GM12878 (cell line): ENCODE measurements at places on chromosomes 7 and 10. TPM values are rescaled to one million over a fixed set of nuclear protein-coding genes. Genes with fewer than 3 reads are reported as not detected.
A peak's percentile ranks its signal among the peaks of the same experiment; 100 is the strongest.

The TAS2R3 gene
- not detected in 2 replicates for polyA plus RNA-seq

DNA sequence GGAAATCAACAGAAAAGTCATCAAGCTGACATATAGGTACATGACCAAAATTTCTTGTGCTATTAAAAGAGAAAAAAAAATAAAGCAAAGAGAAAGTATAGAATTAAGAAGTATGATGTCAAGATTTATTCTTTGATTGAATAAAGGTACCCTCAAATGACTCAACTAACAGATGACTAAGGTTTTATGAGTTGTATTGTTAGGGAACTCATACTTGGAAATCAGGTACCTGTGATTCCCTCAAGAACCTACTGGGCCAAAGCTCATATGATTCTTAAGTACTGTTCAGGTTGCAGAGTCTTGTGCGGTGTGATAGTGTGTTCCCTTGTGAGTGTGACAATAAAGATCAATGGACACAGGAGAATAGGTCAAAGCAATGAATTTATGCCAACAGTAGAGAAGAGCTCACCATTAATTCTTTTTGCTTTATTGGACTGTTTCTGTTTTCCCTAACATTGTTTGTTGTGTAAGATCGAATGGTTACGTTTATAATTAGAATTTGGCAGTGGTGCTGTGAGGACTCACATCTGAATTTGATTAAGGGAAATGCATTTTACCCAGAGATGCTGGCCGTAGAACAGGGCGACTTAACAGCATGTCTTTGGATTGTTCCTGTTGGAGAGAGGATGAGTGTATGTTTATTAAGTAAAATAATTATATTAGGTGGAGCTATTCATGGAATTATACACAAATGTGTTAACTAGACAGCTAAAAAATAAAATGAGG lies 293.2 kb upstream of the SEMA3D start:
- H3K27ac ChIP-seq: no peak overlapping the region
- no peaks in the 10 kb centered on the region for H3K27me3 ChIP-seq
- no peak overlapping the region for H3K4me3 ChIP-seq
- no peak for DNase-seq
- H3K4me1 ChIP-seq: no peaks in the 10 kb centered on the region

DNA sequence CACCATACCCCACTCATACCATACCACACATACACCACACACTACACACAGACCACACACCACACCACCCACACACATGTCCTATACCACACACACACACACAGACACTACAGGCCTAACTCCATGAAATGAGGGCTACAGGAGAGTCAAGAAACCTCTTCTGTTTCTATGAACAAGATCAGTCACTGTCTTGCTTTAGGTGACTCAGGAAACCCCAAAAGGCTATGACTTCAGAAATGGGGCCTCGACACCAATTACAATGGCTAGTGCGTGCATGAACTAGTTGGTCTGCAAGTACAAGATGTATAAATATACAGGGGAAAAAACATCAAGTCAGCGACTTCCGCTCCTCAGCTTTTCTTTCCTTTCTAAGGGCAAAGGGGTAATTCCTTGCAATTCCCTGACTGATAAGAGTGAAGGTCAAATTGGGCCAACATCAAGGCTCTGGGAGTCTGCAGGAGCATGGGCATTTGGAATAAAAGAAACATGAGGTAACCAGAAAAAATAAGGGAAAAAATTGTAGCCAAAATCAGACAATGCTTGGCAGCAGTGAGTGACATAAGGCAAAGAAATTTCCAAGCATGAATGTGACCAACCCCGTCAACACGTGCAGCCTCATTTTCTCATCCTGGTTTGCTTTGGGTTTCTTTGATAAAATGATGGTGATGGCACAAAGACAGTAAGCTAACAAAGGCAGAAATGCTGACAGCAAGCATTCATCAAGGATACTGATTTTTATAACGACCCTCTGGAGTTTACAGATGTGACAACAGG lies 1.5 kb downstream of the PKD1L1 start:
- H3K27ac ChIP-seq: no peak overlapping the region
- DNase-seq: no peak
- H3K36me3 ChIP-seq: no peaks in the 10 kb centered on the region
- no peak overlapping the region for H3K4me3 ChIP-seq

GRCh38 chr7:7122033-7122478 lies 60.3 kb upstream of the C1GALT1 start:
- H3K27ac ChIP-seq: no peak overlapping the region
- no peak for DNase-seq
- no peaks in the 10 kb centered on the region for H3K36me3 ChIP-seq
- no peak overlapping the region for H3K4me3 ChIP-seq
- no peaks in the 10 kb centered on the region for H3K4me1 ChIP-seq
- no peaks in the 10 kb centered on the region for H3K27me3 ChIP-seq

DNA sequence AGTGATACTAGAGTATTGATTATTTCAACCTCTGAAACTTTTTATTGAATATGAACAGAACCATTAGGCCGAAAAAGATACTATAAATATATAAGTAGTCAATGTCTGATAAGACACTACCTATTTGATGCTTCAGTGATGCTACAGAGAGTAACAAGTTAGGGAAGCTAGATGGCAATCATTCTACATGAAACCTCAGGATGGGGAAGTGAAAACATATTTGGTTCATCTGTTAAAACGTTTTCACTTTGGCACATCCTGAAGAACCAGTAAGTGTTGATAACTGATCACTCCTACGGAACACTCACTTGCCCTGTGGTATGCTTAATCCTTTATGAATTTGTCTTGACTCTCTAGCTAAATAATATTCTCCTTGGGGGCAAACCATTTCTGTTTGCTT lies 1064.9 kb downstream of the NXPH1 start:
- no peak overlapping the region for H3K27ac ChIP-seq
- no peaks in the 10 kb centered on the region for H3K4me1 ChIP-seq
- H3K27me3 ChIP-seq: no peaks in the 10 kb centered on the region
- H3K36me3 ChIP-seq: no peaks in the 10 kb centered on the region

The CNPY4 gene
- 5.7 and 6.0 TPM in 2 replicates for polyA plus RNA-seq

DNA sequence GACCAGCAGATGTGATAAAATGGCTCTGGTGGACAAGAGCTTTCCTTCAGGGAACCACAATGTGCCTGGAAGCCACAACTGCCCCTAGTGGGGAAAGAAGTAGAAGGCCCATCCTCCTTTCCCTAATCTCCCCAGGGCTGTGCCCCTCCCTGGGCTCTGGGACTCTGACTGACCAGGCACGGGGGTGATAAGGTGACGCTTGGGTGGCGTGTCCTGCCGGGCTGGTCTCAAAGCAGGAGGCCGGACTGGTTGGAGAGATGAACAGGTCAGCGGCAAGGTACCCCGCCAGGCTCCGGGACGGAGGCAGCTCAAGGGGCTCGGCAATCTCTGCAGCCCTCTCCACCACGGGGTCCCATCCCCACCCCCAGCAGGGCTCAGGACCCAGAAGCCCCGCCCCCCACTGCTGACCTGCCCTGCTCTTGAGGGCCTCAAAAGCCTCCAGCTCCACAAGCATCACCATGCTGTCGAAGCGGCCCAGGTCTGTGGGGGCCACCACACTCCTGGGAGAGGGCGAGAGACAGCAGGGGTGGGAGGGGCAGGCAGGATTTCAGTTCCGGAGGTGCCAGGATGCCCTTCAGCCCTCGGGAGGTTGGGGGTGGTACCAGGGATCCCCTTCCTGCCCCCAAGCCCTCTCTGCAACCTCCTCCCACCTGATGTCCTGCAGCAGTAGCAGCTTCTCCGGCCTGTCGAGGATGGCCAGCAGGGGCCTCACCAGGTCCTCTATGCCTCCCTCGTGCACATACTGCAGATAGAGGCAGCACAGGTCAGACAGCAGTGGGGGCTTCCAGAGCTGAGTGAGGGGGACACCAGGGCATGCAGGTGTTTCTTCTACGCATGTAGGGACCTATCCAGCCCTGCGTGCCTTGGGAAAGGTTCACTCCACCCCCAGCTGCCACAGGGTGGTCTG lies 12.2 kb downstream of the LZTS2 start:
- H3K27ac ChIP-seq: no peak overlapping the region
- peaks cover 3% of the 10 kb centered on the region; the same call in 1 of the 2 replicates for H3K4me1 ChIP-seq
- no peak overlapping the region for H3K4me3 ChIP-seq
- H3K36me3 ChIP-seq: no peaks in the 10 kb centered on the region

- peak overlapping the region; percentile 58 for H3K27ac ChIP-seq
- no peaks in the 10 kb centered on the region for H3K36me3 ChIP-seq
- H3K27me3 ChIP-seq: no peaks in the 10 kb centered on the region
- no peak for DNase-seq
- peak overlapping the region; percentile 17; the same call in 1 of the 2 replicates for H3K4me3 ChIP-seq
These were observed 8.1 kb downstream of the ARHGAP12 start for GRCh38 chr10:31920538-31920937.

The STN1 gene
- polyA plus RNA-seq: 30.7 and 31.6 TPM in 2 replicates

The EPO gene
- polyA plus RNA-seq: not detected in 2 replicates

The OR9A2 gene
- polyA plus RNA-seq: not detected in 2 replicates

GRCh38 chr7:98755138-98755898 lies 114.5 kb downstream of the TMEM130 start:
- H3K27me3 ChIP-seq: no peaks in the 10 kb centered on the region
- DNase-seq: no peak
- H3K4me3 ChIP-seq: no peak overlapping the region

The NME8 gene
- polyA plus RNA-seq: 0.24 TPM in 1 of 2 replicates, not detected in the other

- peak; percentile 19 for DNase-seq
- H3K4me1 ChIP-seq: peaks cover 3% of the 10 kb centered on the region; the same call in 1 of the 2 replicates
- H3K4me3 ChIP-seq: peak overlapping the region; percentile 73
- H3K27me3 ChIP-seq: no peaks in the 10 kb centered on the region
- peak overlapping the region; percentile 98 for H3K27ac ChIP-seq
These were observed 537 bp downstream of the NAPEPLD start for GRCh38 chr7:103148131-103148993.

The DNAAF5 gene
- 6.9 and 7.5 TPM in 2 replicates for polyA plus RNA-seq
